Caudate nucleus (tissue), 63 donors: ENCODE measurements at places on chromosomes 7 and 10.

DNA sequence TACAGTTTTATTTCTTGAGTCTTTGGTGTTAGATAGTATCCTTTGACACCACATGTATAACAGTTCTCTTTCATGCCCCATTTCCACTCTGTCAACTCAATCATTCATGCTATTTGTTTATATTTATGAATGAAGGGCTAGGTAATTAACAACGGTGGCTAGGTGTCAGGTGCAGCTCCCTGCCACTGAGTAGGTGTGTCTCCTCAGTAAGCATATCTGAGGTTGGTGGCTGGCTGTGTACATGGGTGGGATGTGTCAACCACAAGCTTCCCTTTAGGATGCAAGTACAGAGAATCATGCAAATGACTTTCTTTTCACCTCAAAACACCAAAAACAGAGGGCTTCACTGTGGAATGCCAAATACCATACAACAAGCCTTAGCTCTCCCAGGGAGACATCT, 83.4 kb downstream of the ZNF365 start:
- no peak for DNase-seq

DNA sequence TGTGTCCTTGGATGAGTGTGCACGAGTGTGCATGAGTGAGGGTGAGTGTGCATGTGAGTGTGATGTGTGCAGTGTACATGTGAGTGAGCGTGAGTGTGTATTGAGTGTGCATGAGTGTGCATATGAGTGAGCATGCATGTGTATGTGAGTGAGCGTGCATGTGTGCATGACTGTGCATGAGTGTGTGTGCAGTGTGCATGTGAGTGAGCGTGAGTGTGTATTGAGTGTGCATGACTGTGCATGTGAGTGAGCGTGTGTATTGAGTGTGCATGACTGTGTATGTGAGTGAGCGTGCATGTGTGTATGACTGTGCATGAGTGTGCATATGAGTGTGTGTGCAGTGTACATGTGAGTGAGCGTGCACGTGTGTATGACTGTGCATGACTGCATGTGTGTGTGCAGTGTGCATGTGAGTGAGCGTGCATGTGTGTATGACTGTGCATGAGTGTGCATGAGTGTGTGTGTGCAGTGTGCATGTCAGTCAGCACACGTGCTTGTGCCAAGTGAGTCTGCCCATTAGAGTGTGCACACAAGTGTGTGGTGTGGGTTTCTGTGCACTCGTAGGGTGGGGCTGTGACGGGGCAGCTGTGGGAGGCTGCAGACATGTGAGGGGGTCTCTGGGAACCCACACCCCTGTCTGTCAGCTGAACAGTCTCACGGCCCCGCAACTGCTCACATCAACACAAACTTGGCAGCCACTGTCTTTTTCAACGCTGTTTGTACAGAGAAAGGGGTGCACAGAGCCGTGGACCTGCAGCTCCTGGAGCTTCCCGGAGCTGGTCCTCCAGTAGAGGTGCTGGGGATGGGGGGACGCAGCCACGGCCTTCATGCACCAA, 14.8 kb downstream of the FOXL3 start:
- DNase-seq, result no peak

- no peak for DNase-seq
Observed at GRCh38 chr7:93156884-93157283, 8.7 kb upstream of the SAMD9L start.

GRCh38 chr7:17042211-17042610, 160.4 kb upstream of the AGR3 start:
- no peak for DNase-seq

DNA sequence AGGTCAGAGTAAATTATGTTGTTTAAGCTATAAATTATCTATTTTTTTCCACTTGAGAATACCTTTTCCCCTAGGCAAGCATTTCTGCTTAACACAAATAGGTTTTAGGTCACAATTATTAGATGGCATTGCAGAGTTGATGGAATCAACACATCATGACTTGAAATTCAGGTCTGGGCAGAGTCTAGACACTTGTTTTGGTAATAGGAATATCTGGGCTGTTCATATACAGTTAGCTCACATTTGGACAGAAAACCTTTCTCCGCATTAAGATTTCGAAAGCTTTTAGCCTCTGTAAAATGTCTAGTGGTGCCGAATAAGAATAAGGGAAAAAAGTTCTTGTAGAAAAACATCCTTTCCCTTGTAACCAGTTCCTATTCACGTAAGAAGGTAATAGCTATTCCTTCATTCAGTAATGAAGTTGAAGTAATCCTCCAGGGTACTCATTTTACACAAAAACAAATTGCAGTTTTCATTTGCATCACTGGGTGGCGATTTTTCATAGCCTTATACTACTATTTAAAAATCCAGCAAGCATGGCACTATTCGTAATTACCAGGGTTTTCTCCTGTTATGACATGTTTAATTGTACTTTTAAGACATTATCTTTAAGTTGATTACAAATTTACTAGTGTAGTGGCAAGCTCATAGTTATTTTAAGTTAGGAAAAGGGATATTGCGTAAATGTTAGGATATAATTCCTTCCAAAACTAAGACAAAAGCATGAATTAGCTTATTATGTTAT, 37.0 kb downstream of the RPA3 start:
- no peak for DNase-seq

DNA sequence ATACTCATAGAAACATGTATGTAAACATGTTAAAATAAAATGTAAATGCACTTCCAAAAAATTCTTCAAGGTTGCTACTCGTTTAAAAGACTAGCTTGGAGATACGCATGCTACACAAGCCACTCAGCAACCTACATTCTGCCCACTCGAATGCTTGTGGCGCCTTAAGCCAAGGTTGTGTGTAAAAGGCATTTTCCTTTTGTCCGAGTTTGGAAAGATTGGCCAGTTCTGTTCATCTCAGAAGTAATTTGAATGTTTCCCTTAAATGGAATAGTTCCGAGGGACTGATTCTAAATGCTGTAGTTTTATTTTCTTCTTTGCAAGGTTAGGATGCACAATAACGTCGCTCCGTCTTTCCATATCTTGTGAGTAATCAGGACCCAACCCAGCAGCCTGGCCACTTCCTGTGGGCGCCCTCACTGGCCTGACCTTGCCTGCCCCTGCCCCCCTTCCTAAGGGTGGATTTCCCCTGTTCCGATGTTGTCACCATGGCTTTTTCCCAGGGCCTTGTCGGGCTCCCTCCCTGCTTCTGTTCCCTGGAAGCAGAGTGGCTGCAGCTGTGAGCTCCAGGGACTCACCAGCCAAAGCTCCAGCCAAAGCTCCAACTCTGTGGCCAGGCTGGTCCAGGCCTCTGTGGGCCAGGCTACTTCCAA, 70.6 kb downstream of the PTPRE start:
- peak; percentile 51 for DNase-seq

GRCh38 chr10:110429301-110429700, 68.4 kb upstream of the DUSP5 start:
- DNase-seq, result no peak
